ENCODE measurements at places on chromosomes 1 and 21.
A peak's percentile ranks its signal among the peaks of the same experiment; 100 is the strongest.

DNA sequence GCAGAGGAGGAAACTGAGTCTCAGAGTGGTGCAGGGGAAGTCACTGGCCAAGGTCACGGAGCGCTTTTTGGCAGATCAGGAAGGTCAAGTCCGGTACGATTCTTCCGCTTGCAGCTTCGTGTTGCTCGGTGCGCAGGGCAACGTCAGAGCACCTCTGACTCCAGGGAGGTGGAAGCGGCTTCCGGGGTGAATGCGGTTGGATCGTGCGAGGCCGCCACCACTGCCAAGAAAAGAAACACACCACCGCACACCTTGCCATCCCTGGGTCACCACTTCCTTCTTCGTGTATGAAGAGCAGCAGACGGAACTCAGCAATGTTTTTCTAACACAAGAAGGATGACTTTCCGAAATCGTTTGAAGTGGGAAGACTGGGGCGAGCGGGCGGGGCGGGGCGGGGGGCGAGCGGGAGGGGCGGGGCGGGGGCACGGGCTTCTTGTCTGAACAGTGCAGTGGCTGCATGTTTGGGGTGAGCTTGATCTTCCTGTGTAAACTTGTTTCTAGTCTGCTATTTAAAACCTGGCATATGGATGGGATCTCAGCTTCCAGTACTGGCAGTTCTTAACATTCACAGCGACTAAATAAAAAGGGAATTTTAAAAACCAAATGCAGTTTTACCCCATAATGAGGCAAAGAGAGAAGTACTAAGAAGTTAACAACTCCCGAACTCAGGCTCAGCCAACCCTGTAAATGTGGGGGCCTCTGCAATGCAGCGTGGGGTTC, 300.0 kb downstream of the RRAGC start:
- no peak for DNase-seq

DNA sequence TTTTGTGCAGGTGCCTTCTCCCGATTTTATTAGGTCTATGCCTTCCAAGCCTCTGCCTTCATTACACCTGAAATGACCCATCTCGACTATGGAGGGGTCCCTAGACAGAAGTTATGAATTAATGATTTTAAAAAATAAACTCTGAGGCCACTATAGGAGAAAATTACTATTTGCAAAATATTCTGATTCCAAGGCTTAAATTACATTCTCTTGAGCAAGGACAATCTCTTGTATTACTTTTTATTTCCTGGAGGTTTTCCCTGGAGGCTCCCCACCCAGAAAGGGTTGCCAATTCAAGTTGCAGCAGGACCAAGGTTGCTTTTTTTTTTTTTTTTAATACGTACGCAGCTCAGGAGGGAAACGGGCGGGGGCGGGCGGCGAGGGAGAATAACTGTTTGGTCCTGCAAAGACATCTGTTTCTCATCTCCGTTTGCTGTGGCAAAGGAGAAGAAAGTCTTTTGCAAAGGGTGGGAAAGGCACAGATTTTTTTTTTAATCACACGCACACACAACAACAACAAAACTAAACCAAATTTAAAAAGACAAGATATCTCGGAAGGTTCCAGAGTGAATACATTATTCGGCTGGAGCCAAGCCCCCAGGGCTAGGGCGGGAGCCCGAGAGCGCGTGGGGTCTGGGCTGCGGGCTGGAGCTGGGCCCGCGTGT, 618 bp upstream of the SERTAD4 start:
- no peak for DNase-seq

DNA sequence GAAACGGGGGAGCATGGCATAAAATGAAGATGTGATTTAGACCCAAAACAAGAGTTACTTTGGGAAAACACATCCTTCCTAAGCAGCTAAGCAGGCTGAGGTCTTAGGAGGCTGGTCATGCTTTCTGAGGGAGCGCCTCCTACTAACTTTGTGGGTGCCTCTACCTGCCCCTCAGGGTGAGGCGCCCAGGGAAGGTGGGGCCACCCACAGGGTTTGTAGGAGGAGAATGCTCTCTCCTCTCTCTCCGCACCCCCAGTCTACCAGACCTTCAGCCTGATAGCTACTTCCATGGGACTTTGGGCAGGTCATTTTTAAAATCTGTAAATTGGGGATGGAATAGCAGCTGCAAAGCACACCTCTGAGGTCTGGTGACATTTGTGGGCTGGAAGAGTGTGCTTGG, 23.8 kb downstream of the SLC27A3 start:
- no peak for DNase-seq

- DNase-seq: no peak
Measured at GRCh38 chr1:37169241-37169640, 134.9 kb upstream of the GRIK3 start.

DNA sequence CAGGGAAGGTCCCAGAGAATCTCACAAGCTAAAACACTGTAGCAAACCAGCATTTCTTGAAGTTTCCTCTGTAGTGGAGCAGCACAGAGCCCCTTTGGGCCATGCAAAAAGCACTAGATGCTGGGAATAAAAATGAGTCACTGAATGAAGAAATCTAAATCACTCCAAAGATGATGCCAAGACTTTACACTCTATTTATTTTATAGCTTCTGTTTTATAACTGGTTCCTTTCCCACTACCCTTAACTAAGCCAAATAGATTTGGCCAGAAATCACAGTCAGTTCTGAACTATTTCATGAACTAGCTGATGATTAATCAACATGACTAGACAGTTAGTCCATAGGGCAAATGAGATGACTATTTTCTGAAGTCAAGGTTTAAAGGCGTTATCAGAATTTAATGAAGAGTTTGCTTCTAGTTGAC, 89.5 kb downstream of the SCMH1 start:
- DNase-seq: no peak

GRCh38 chr1:41650028-41650880, 165.8 kb upstream of the EDN2 start:
- peak; percentile 41 for DNase-seq

- no peak for DNase-seq
Measured at GRCh38 chr1:214220891-214221290, 60.1 kb upstream of the SMYD2 start.

Measured in DMS 273 treated with DMSO at 0.1 percent for 48 hours (cell line).